Spinal cord (tissue), 10 donors: ENCODE measurements at places on chromosomes 4 and X. TPM values are rescaled to one million over a fixed set of nuclear protein-coding genes. Genes with fewer than 3 reads are reported as not detected.
A peak's percentile ranks its signal among the peaks of the same experiment; 100 is the strongest.

The GLRB gene
- total RNA-seq, result 70.1 TPM

The TBC1D9 gene
- total RNA-seq, result 47.6 TPM

The TGIF2LX gene
- not detected for total RNA-seq

The UGT2A1 gene
- 0.94 TPM for total RNA-seq

The ZMAT1 gene
- total RNA-seq, result 14.8 TPM

The CCDC149 gene
- 15.0 TPM for total RNA-seq

The INTU gene
- 23.2 TPM for total RNA-seq

The FOXR2 gene
- total RNA-seq, result not detected

The NUDT9 gene
- total RNA-seq, result 21.7 TPM

- no peak for DNase-seq
These were observed 128.2 kb downstream of the SLC7A11 start for GRCh38 chr4:138113819-138114400.

DNA sequence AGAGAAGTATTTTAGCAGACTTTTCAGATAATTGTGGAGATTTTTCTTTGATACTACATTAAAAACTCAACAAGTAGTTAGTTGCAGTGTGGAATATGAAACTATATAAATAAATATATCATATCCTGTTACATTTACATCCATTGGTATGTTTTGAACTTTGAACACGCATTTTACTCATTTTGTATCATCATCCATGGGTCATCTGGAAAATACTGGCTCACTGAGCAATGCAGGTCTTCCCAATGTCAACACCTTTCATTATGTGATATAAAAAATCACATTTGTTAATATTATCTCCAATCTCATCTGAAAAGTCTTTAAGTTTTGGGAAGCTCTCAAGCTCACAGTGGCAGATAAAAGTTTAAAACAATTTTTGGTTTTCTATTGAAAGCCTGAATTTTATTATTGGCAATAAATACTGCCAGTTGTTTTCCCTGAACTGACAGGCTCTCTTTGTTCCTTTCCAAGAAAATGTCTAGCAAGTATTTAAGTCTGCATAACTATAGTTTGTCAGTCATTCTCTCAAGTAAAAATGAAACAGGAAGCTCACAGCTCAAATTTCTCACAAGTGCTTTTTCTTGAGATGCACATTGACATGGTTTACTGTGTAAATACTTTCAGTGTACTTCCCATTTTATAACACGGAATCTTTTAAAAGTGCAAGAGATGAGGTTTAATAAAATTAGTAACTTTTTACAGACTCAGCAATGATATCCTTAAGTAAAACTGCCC, 183.5 kb upstream of the GPC4 start:
- no peak for DNase-seq

DNA sequence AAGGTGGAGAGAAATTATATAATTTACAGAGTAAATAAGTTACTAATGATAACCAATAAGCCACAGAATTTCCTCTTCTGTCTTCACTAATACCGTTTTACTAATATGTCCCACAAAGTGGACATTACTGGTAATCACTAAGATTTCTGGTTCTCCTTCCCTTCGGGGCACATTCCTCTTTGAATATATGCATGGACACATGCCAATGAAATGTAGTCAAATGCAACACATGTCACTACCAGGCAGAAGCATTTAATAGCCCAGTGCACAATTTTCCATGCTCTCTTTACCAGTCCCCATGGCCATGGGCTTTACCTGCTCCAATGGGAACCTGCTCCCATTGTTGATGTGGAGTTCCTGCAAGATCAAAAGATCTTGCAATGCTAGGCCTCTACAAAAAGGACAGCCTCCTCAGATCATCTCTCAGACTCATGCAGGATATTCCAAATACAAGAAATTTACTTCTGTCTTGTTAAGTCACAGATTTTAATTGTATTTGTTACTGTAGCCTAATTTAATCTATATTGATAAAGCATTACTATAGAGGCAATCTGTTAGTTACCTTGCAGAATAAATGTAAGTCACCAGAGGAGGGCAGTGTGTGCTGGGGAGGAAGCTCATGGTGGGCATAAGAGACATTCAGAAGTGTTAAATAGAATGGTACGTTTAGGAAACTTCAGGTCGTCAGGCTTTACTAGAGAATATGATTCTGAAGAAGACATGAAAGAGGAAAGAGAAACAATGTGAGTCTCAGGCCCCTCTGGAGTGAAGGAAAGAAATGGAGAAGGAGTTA, 37.1 kb upstream of the INPP4B start:
- DNase-seq, result no peak

DNA sequence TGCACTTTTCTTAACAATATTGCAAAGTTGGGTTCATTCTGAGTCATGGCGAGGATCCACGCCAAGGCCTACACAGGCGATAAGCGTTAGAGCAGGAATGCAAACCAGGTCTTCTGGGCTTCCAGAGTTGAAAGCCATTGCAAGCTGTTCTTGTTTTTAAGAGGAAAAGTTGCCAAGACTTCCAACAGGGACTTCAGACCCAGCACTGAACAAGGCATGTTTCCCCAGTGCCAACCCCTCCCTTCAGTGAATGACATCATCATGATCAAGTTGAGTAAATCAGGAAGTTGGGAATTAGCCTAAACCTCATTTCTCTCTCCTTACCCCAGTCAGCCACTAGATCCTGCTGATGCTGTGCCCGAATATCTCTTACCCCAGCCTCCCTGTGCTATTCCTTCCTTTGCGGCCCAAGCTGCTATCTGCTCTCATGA, 355.1 kb downstream of the HS3ST1 start:
- DNase-seq, result peak; percentile 13

DNA sequence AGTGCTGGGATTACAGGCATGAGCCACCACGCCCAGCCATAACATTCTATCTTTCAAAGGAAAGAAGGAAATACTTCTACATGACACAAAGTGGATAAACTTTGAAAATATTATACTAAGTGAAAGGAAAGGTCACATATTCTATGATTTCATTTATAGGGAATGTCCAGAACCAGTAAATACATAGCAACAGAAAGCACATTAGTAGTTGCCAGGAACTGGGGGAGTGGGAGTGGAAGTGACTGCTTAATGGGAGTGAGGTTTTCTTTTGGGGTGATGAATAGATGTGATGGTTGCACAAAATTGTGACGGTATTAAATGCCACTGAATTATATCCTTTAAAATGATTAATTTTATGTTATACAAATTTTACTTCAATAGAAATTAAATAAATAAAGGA, 95.7 kb upstream of the IL15 start:
- no peak for DNase-seq

DNA sequence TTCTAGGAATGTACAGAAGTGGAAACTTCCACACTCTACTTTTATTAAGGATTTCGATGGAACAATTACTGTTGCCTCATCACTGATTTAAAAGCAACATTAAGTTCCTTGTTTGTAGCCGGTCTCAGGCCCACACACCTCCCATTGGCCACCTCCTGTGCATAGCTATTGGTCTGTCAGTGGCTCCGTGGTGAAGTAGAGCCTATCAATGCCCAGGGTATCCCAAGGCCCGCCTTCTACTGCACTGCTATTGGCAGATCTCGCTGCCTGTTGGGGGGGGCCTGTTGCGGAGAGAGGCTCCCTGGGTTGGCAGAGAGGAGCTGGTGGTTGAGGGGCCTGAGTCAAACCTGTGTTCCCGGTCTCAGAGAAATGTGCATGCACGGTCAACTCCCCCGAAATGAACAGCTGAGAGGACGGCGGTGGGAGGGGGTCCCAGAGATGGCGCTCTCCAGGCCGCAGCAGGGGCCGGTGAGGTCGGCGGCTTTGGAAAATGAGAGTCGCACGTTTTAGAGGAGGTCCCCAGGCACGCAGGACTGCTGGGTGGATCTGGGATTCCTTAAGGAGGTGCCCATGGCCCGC, 4.9 kb upstream of the ARAF start:
- peak; percentile 62 for DNase-seq

GRCh38 chr4:8162625-8163024, 4.0 kb upstream of the ABLIM2 start:
- no peak for DNase-seq

- no peak for DNase-seq
These were observed 4.7 kb upstream of the GPR143 start for GRCh38 chrX:9770319-9770718.

GRCh38 chrX:24860140-24860539, 155.6 kb downstream of the ARX start:
- DNase-seq, result no peak

DNA sequence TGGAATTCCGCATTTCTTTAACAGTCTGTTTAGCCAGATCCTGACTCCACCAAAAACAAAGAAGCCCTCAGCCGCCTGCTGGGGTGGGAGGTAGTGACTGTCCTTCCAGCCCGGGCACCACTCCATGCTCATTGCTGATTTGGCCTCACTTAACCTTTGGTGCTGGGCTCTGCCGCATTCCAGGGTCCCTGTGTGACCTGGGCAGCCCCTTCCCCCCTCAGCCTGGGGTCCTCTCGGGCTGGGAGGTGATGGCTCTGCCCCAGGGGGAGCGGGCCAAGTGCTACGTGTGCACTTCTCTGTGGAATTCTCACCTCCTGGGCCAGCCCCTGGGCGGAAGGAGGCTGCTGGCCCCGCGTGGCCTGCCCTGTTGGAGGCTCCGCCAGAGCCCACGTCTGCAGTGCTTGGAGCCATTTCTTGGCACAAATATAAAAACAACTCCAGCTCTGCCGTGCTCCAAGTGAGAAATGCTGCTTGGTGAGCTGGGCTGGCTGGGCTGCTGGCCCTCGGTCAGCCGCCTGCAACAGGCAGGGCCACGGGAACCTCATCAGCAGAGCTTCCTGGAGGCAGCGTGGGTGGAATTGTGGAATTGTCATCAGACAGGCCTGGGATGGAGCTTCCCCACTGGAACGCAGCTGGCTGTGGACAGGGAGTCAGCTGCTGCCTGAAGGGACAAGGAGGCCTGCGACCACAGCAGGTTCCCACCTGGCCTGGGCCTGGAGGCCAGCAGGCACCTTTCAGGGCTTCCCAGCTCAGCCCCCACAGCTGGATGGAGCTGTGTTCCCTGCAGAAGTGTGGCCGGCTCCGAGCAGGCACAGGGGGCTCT, 66.0 kb downstream of the TRMT44 start:
- DNase-seq, result peak; percentile 24

- no peak for DNase-seq
These were observed 454.4 kb upstream of the ATOH1 start for GRCh38 chr4:93373893-93374860.

- no peak for DNase-seq
These were observed 14.7 kb upstream of the KLHL8 start for GRCh38 chr4:87235020-87235671.

GRCh38 chr4:38174801-38175200, 214.6 kb downstream of the PTTG2 start:
- no peak for DNase-seq

GRCh38 chr4:10521424-10521823, 64.2 kb upstream of the ZNF518B start:
- no peak for DNase-seq

- no peak for DNase-seq
These were observed 9.7 kb upstream of the RHOXF1 start for GRCh38 chrX:120125444-120125843.

DNA sequence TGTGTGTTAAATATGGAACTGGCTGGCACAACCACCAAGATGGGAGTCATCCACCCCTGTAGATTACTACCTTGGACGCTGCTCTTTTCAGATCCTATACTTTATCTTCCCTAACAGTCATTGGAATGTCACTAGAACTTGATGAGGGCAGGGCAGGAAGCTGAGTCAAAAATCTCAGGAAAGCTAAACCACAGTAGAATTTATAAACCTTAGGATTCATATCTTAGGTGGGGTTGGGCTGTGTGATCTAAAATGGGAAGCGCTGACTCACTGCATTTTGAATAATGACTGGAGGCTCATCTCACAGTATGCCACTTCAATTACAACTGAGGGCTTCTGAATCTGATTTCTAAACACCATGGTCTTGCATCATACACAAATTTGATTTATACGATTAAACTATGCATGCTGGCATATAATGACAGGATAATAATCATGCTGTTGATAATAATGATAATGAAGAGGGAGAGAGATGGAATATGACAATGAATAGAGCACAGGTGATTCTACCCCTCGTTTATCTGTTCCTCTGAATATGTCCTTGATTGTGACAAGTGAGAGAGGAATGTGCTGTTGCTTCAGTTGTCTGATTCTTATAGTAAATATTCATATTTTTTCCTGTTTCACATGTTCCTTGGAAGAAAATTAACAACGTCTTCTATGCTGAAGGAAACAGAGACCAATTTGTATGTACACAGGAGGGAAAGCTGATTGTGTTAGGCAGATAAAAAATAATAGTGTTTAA, 270.3 kb upstream of the HS3ST1 start:
- peak; percentile 38 for DNase-seq
